ENCODE measurements at places on chromosomes 3 and 15. TPM values are rescaled to one million over a fixed set of nuclear protein-coding genes. Genes with fewer than 3 reads are reported as not detected.

Gene MKRN3
- under 0.01 TPM for total RNA-seq

Gene TMC3
- total RNA-seq: not detected

Gene SHC4
- 1.5 TPM for total RNA-seq

Gene P2RY13
- under 0.01 TPM for total RNA-seq

Gene ADAMTS7
- 5.1 TPM for total RNA-seq

GRCh38 chr15:60485365-60486055 lies 6.6 kb upstream of the ICE2 start:
- DNase-seq: no peak

DNA sequence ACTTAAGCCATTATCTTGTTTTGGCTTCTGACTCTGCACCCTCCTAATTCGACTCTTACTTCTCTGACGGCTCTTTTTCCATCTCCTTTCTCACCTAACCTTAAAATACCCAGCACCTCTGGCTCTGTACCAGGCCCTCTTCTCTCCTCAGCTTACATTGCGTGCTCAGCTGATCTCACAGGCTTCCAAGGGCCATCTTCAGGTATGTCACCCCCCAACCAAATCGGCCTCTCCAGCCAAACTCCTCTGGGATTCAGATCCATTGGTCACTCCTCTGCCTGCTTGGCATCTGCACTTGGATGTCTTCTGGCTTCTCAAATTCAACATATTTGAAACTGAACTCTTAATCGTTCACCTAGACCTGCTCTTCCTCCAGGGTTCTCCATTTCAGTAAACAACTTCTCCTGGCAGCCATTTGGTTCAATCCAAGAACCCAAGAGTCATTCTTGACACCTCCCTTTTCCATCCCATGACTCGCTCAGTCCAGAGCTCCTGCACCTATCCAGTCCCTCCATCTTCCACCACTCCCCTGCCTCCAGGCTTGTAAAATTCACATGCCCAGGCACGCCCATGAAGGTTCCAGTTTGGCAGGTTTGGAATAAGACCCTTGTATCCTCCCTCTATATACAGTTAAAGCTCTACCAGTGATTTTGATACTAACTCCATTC lies 35.2 kb upstream of the SLC41A3 start:
- DNase-seq: no peak

DNA sequence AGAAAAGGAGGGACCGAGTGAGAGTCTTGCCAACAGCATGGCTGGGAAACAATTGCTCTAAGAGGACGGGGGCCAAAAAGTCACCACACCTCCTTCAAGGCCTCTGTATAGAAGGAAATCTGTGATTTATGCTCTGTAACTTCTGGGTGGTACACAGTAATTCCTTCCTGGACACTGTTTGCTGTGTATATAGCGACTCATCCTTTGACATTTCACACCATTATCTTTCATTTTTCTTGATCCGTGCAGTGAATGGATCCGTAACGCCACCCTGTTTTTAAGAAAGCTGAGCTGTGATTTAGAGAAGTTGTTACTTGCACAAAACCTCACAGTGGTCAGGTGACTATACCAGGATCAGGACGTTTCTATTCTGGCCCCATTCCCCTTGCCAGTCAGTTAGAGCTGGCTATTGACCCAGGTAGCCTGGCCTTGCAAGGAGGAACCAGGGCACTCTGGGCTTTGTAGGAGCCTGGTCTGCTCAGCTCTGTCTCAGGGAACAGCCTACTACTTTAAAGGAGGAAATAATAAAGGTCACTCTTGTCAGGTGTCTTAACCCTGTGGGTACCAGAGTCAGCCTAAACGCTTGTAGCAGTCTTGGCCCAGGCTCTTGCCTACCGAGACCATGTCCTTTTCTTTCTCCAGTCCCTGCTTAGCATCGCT lies 86.5 kb upstream of the MYZAP start:
- peak; percentile 22 for DNase-seq

DNA sequence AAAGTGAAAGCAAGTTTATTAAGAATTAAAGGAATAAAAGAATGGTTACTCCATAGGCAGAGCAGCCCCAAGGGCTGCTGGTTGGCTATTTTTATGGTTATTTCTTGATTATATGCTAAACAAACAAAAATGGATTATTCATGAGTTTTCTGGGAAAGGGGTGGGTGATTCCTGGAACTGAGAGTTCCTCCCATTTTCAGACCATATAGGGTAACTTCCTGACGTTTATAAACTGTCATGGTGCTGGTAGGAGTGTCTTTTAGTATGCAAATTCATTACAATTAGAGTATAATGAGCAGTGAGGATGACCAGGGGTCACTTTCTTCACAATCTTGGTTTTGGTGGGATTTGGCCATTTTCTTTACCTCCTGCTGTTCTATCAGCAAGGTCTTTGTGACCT lies 707.9 kb downstream of the ZNF385D start:
- DNase-seq: no peak

- DNase-seq: no peak
Measured at GRCh38 chr3:42613462-42613861, 13.0 kb downstream of the NKTR start.

- DNase-seq: no peak
Measured at GRCh38 chr15:37032091-37032775, 68.1 kb downstream of the MEIS2 start.

DNA sequence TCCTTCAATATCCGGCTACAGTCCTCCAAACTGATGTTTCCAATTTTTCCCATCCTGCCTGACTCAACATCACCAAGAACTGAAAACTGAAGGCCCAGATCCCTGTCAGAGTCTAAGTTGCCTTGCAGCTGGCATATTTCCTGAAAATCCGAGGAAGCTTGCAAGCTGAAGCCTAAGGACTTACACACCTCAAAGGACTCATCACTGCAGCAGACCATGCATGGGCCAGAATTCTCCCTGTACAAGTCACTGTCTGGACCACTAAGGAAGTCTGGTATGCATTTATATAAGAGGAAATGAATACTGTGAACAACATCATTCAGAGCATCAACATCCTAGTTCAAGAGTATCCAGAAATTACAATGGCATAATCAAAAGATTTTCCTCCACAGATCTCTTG lies 548.8 kb upstream of the MDFIC2 start:
- DNase-seq: no peak

- DNase-seq: peak; percentile 28
Measured at GRCh38 chr15:89647191-89647851, 7.9 kb downstream of the KIF7 start.

- DNase-seq: peak; percentile 60
Measured at GRCh38 chr3:134650431-134651346, at the start of gene KY. TSS of gene KY (minus strand) at chr3:134651022. CDS start at chr3:134650960, 62 bp downstream.

- DNase-seq: no peak
Measured at GRCh38 chr3:184562878-184563560, 1.4 kb downstream of the EPHB3 start.

- DNase-seq: no peak
Measured at GRCh38 chr3:16386561-16386960, 121.5 kb downstream of the OXNAD1 start.

DNA sequence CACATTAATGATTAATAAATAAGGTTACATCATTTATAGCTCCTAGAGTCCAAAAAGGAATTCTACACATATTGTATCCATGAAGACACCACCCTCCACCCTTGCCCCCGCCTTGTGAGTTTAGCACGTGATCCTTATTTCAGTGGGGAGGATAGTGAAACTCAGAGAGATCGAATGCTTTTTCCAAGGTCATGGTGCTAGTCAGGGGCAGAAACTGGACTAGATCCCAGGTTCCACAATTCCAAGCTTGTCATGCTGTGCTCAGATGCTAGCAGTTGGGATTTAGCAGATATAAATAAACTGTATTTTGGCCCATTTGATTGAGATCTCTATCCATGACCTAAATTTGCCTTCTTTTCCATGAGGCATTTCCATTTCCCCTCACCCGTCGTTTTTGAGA lies 227.4 kb upstream of the THRB start:
- no peak for DNase-seq

DNA sequence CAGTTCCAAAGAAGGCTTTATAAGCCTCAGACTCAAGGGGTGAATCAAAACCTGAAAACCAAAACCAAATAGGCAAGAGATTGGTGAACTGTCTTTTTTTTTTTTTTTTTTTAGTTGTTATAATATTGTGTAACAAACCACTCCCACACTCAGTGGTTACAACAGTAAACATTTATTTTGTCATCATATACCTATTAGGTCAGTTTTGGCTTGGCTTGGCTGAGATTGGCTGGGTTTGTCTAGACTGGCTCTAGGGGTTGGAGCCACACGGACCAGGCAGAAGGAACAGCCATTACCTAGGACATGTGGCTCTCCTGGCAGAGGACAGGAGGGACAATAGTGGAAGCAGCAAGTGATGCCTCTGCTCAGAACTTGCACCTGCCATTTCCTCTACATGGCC lies 26.4 kb upstream of the RYR3 start:
- DNase-seq: no peak

- no peak for DNase-seq
Measured at GRCh38 chr3:69542805-69543429, 157.0 kb upstream of the FRMD4B start.

- DNase-seq: no peak
Measured at GRCh38 chr15:46677491-46677890, 1039.8 kb upstream of the SEMA6D start.

- DNase-seq: no peak
Measured at GRCh38 chr3:71415681-71416122, 167.8 kb downstream of the FOXP1 start.

- DNase-seq: peak; percentile 11
Measured at GRCh38 chr3:155334914-155335723, 41.6 kb upstream of the STRIT1 start.

GRCh38 chr15:78035321-78035751 lies 42.2 kb downstream of the TBC1D2B start:
- DNase-seq: peak; percentile 17

DNA sequence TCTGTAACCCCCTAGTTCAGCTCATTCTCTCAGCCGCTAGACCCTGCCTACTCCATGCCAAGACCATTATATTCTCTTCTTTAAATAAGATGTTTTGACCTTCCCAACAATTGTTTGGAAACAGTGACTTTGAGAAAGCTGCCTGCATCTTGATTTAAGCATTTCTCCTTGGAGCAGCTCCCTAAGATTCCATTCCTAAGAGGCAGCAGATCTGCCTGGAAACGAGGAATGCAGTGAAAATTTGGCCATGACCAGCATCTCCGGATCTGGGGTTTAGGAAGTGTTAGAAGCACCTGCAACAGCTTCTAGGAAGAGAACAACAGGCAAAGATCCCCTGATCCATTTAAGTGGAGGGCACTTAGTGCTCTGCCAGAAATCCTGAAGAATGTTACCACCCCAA lies 235.7 kb downstream of the NTRK3 start:
- DNase-seq: peak; percentile 51

- DNase-seq: peak; percentile 86
Measured at GRCh38 chr3:5294356-5294755, 106.8 kb downstream of the EDEM1 start.

DNA sequence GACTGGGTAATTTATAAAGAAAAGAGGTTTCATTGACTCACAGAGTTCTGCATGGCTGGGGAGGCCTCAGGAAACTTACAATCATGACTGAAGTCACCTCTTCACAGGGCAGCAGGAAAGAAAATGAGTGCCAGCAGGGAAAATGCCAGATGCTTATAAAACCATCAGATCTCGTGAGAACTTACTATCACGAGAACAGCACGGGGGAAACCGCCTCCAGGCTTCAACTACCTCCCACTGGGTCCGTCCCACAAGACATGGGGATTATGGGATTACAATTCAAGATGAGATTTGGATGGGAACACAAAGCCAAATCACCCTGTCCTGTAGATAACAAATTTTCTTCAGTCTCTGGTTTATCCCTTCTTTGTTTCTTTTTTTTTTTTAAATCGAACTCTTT lies 31.0 kb upstream of the AVEN start:
- DNase-seq: no peak

- peak; percentile 47 for DNase-seq
Measured at GRCh38 chr15:67880651-67881182, 40.9 kb upstream of the RNU6-1 start.

- no peak for DNase-seq
Measured at GRCh38 chr15:42503825-42504224, 8.4 kb downstream of the SNAP23 start.

DNA sequence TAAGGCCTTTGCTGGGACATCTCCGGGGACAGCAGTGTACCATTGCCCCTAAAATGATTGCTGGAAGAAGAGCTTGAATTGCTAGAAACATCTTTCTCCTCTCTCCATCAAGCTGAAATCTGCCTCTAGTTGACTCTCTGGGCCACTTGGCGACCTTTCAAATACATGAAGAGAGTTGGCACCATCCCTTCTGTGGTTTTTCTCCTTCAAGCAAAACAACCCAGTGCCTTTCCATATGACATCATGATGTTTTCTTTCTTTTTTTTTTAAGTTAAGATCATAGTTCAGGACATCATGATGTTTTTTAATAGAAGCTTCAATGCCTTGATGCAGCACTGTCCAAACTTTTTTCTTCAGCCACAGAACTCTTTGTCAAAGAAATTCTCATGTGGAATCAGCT lies 144.0 kb upstream of the PTPRG start:
- DNase-seq: peak; percentile 78
